ENCODE measurements at places on chromosomes 4 and X. TPM values are rescaled to one million over a fixed set of nuclear protein-coding genes. Genes with fewer than 3 reads are reported as not detected.

- H3K36me3 ChIP-seq, result no peaks in the 10 kb centered on the region
- no peaks in the 10 kb centered on the region for H3K27me3 ChIP-seq
- H3K4me3 ChIP-seq, result no peak overlapping the region
- no peaks in the 10 kb centered on the region for H3K4me1 ChIP-seq
- no peak for DNase-seq
Observed at GRCh38 chr4:130559268-130559667, 1463.3 kb downstream of the C4orf33 start.

DNA sequence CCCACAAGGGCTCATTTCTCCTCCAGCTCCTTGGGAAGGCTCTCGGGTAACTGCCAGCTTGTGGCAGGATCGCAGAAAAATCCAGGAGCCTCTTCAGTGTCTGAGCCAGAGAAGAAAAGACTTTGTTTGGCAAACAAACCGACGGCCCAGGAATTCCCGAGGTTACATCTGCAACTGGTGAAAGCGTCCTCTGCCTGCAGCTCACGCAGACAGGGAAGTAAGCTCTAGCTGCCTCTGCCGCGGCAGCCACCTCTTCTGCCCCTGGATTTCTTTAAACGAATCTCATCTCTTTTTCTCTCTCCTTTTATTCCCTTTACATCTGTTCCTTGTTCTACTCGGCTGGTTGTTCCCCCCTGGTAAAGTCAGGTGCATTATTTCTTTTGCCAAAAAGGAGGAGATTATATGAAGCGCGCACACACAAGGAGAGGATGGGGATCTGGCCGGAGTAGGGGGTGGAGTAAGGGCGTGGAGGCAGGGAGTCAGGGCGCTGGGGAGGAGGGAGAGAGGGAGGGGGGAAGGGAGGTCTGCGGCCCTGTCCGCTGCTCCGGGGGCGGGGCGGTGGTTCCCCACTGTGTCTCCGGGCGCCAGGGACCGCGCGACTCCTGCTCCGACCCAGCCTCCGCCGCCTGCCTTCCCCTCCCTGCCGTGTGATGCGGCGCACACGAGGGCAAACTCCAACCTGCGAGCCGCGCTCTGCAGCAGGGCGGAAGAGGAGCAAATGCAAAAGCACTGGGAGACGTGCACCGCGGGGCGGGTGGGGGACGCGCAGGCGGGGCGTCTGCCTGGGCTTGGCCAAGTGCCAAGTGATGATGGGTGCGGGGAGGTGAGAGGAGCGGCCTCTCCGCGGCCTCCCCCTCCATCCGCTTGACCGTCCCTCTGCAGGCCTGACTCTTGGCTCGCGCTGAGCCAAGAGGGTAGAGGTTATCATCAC, at the start of gene DCHS2:
Gene DCHS2, minus strand, starts transcription at position 459 of the 931 bp plus-strand sequence. Its CDS starts 444 bp downstream, at position 15.
- H3K36me3 ChIP-seq, result no peaks in the 10 kb centered on the region
- no peaks in the 10 kb centered on the region for H3K4me1 ChIP-seq
- H3K27ac ChIP-seq, result no peak within 1 kb of the TSS
- DNase-seq, result peak; percentile 74
- H3K4me3 ChIP-seq, result peak within 1 kb of the TSS; percentile 22
- no peaks in the 10 kb centered on the region for H3K27me3 ChIP-seq

GRCh38 chrX:110000847-110001713, 1.8 kb upstream of the TMEM164 start:
- no peaks in the 10 kb centered on the region for H3K27me3 ChIP-seq
- H3K36me3 ChIP-seq, result no peaks in the 10 kb centered on the region
- no peak for DNase-seq
- H3K27ac ChIP-seq, result no peak overlapping the region

GRCh38 chrX:2707334-2707760, 16.3 kb downstream of the CD99 start:
- peaks cover 4% of the 10 kb centered on the region for H3K4me1 ChIP-seq
- H3K27me3 ChIP-seq, result no peaks in the 10 kb centered on the region
- peak; percentile 74 for DNase-seq
- no peak overlapping the region for H3K4me3 ChIP-seq

GRCh38 chrX:116236666-116237065, 66.1 kb downstream of the AGTR2 start:
- no peak for DNase-seq
- no peaks in the 10 kb centered on the region for H3K36me3 ChIP-seq
- H3K4me1 ChIP-seq, result no peaks in the 10 kb centered on the region
- no peak overlapping the region for H3K27ac ChIP-seq
- H3K4me3 ChIP-seq, result no peak overlapping the region

DNA sequence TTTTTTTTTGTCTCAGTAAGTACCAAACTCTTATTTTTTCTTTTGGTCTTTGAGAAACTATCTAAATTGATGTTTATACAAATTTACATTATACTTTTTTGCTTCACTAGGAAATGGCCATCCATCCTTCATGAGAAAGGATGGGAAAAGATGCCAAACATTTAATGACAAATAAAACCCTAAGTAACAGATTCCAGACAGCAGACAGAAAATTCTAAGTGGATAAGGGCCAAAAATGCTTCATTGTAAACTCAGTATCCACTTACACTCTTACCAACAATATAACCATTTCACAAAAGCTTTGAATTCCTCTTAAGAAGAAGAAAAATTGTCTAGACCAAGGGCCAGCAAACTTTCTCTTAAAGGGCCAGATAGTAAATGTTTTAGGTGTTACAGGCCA, 3.5 kb downstream of the GUCY1B1 start:
- H3K27ac ChIP-seq, result no peak overlapping the region
- H3K4me1 ChIP-seq, result no peaks in the 10 kb centered on the region
- no peak for DNase-seq
- H3K36me3 ChIP-seq, result no peaks in the 10 kb centered on the region
- H3K4me3 ChIP-seq, result no peak overlapping the region

Gene COL4A5
- 36.3 TPM for total RNA-seq

Gene GAB3
- total RNA-seq, result 5.2 TPM

Gene CT45A5
- not detected for total RNA-seq
